Mammary microvascular endothelial cell (primary cell): ENCODE measurements at places on chromosomes 4 and X. TPM values are rescaled to one million over a fixed set of nuclear protein-coding genes. Genes with fewer than 3 reads are reported as not detected.

Gene RUFY3
- 18.5 and 19.1 TPM in 2 replicates for total RNA-seq

Gene FAM47A
- not detected in 2 replicates for total RNA-seq

Gene HSFX2
- not detected in 2 replicates for total RNA-seq

Gene RTL9
- not detected in 2 replicates for total RNA-seq

Gene IKBKG
- total RNA-seq: 17.9 and 41.4 TPM in 2 replicates

Gene LGI2
- not detected in 2 replicates for total RNA-seq

Gene USP26
- not detected in 2 replicates for total RNA-seq
